ENCODE measurements at places on chromosomes 16 and 17.

DNA sequence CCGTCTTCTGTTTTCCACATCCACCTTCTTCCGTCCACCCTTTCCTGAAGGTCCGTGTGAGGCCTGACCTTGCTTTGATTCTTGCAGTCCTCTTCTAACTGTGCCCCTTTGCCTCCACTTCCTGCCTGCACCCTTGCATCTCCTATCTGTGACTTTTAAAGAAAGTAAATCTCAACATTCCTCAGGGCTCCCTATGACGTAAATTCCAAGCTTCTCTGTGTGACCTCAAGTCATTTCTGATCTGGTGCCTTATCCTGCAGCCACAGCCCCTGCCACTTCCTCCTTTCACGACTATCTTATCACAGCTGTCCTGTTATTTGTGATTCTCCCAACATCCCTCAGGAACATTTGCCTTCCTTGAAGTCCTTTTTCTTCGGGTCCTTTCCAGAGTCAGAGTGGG, 520.5 kb downstream of the CDH13 start:
- DNase-seq: no peak

DNA sequence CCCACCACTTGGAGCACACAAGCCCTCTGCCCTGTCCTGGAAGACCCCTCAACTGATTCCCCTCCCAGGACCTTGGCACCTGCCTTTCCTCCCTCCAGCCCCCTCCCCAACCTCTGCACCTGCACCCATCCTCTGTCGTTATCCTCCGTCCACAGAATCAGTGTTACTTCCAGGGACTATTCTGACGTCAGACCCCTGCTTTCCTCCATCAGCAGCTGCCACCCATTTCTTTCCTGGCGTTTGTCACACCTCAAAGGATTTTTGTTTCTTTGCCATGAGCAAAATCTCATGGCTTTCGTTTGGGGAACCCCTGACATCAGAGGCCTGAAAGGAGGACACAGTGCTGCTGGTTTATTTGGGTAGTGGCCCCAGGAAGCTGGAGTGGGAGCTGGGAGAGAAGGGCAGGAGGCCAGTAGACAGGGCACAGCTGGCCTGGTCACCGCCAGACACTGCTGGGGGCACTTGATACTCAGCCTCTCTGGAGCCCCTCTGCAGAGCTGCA, 68.4 kb downstream of the SOCS1 start:
- no peak for DNase-seq

DNA sequence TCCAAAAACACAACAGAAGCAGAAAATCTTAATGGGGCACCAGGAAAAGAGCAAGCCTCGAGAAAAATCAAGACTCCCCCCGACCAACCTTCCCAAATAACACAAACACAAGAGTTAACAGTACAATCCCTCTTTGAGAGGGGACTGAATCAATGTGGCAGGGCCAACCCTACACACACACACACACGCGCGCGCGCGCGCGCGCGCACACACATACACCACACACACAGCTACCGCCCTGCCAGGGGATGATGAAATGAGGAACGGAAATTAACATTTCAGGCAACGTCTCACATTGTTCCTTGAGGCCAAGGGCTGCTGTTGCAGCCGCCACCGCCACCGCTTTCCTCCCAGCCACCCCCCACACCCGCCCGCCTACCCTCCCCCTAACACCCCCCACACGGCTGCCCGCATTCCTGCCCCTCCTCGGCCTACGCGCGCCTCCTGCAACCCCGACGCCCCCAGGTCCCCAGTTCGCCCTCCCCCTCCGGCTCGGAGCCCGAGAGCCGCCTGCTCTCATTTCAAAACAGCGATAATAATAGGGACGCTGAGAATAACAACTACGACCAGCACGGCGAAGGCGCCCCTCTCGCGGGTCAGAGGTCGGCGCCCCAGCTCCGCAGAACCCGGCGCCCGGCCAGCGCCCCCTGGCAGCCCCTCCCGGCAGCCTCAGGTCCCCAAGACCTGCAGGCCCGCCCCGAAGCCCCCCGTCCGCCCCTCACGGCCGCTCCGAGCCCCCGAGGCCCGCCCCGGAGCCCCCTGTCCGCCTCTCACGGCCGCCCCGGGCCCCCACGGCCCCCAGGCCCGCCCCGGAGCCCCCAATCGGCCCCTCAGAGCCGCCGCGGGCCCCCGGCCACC, 1.1 kb downstream of the ANKRD11 start:
- DNase-seq: peak; percentile 81

DNA sequence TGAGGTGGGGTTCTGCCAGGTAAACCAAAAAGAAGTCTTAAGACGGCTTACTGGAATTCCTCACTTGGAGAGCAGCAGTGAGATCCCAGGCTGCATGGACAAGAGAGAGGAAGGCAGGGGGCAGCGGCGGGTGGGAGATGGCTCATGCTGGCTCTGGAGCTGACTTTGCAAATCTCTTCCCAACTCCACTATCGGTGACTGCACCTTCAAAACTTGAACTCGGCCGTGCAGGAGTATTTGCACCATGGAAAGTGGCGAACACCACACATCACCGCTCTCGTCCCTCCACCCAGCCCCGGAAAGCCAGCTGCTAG, 16.7 kb downstream of the CA5A start:
- no peak for DNase-seq

DNA sequence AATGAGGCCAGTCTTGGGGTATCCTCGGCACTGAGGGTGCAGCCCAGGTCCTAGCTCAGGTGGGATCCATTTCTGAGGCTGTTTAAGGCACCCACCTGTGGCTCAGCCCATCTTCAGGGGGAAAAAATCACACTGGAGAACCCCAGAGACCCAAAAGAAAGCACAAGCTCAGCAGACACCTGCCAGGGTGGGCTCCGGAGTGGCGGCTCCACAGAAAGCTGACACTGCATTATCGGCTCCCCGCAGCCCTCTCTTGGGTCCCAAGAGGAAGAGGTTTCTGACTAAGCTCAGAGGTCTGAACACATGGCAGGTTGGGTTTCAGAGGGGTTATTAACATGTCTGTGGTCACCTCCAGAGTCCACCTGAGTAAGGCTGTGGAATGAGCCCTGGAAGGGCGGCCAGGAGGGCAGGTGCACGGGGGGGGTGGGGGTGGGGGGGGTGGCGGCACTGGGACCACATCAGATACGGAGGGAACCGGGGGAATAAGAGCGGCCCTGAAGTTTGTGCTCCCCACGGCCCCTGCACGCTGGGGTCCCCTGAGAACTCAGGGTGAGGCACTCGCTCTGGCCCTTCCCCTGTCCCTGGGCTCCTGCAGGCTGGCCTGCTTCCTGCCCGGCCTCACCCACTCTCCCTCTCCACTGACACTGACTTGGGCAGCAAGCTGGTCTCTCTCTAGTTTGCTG, 79.5 kb downstream of the TIMM22 start:
- no peak for DNase-seq

- no peak for DNase-seq
Observed at GRCh38 chr16:79430191-79430678, 170.3 kb downstream of the MAF start.

- DNase-seq: no peak
Observed at GRCh38 chr17:43671031-43671692, 9.4 kb upstream of the MEOX1 start.

GRCh38 chr16:86363836-86364618, 146.3 kb upstream of the FOXF1 start:
- DNase-seq: no peak

GRCh38 chr17:65712383-65713267, 151.2 kb upstream of the AXIN2 start:
- no peak for DNase-seq

- no peak for DNase-seq
Observed at GRCh38 chr16:61792194-61792909, 243.9 kb downstream of the CDH8 start.

- DNase-seq: no peak
Observed at GRCh38 chr16:22625967-22626366, 115.3 kb downstream of the NPIPB5 start.
